ENCODE measurements at places on chromosomes 5 and 9.

DNA sequence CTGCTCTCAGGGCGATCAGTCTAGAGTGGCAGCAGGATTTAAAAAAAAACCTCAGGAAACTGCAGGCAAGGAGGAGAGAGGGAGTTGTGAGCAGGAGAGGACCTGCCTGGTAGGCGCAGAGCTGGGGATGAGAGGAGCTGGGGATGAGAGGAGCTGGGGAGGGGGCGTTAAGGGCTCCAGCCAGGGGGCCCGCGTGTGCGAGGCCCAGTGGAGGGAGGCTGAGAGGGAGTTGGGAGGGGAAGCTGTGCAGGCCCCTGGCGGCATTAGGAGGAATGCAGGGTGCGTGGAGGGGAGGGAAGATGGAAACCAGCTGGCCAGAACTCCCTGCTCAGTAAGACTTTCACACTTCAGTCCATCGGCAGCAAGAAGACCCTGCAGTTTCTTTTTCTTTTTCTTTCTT, 45.2 kb upstream of the HMCN2 start:
- no peak for DNase-seq

DNA sequence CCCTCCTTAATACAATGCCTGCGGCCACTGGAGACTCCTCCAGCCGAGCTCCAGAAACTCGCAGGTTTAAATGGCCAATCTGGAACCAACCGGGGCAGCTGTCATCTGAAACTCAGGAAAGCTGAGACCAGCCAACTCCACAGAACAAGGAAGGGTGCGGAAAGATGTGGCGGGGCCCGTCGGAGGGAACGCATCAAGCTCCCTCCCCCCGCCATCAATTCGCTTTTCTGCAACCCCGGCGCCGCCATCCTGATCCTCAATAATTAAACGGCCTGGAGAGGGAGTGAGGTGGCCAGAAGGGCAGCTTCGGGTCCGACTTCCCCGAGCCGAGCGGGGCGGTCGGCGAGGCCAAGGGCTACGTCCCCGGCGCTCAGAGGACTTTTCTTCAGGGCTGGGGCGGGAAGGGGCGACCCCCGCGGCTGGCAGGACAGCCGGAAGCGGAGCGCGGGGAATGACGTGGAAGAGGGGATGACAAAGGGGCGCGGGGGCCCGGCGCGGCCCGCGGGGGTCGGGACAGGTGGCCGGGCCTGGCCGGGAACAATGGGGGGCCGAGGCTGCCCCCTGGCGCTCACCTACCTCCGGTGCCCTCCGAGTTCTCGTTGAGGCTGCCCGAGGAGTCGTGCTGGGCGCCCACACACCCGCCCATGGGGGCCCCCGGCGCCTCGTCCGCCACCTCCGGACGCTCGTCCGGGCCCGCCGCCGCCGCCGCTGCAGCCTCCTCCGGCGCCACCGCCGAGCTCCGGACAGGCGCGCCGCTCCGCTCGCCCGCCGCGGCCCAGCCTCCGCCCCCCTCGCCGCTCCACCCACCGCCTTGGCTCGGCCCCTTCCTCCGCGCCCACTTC, at the start of gene UBTD2:
UBTD2 (minus strand) TSS at position 745 of the 842 bp plus-strand sequence; CDS start at position 646, 99 bp downstream.
- DNase-seq: peak; percentile 85

DNA sequence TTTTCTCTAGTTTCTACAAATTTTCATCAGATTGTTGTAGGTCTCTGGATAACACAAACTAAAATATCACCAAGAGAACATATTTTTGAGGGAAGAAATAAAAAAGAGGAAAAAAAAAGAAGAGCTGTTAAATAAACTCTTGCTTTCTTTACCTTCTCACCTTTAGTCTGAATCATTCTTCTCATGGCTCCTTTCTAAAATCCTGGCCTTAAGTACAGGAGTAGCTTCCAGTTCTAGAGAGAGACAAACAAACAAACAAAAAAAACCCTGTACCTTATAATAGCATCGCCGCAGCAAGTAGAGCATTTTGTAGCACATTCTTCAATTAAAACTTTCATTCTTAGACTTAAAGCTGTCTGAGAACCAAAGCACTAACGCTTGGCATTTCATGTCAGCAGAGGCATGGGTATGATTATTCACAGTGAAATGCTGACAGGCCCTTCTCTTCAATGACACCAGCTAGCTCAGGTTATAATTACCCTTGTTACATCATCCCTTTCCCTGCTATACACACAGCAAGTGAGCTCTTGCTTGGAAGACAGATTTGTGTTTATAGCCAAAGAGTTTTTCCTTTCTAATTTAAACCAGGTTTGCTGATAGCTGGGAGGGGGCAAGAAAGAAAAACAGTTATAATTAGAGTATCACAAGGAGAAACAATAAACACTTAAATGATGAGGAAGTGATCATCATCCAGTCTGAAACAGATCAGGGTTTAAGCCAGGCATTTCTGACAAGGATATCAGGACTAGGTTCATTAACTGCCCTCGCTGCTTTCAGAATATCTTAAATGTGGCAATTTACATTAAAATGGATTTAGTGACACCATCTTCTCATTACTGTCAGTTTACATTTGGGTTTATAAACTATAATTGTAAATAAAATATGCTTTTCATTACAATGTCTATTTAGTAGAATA, 510.9 kb upstream of the ZNF608 start:
- DNase-seq: no peak

- DNase-seq: no peak
Observed at GRCh38 chr9:136653323-136654079, 9.2 kb upstream of the EGFL7 start.

DNA sequence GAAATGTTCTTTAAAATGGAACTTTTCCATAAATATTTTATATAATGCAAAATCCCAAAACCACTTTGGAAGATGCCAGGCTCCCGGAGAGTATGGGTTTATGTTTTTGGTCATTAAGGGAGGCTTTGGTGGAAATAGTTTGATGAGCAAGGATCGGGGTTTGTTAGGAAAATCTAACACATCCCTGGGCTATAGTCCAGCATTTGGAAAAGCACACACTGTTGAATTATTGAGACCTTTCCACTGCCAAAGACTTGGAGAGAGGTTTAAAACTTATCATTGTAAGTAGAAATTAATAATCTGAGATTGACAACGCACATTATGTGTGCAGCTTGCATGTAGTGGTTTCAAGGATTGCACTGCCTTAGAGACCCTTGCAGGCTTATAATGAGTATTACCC, 156.3 kb downstream of the PARP8 start:
- DNase-seq: no peak

- DNase-seq: no peak
Observed at GRCh38 chr5:103360475-103360874, 101.9 kb downstream of the MACIR start.

- DNase-seq: no peak
Observed at GRCh38 chr9:101465326-101465915, 29.8 kb upstream of the ALDOB start.

GRCh38 chr9:104090578-104090977, 3.5 kb upstream of the SMC2 start:
- DNase-seq: no peak

DNA sequence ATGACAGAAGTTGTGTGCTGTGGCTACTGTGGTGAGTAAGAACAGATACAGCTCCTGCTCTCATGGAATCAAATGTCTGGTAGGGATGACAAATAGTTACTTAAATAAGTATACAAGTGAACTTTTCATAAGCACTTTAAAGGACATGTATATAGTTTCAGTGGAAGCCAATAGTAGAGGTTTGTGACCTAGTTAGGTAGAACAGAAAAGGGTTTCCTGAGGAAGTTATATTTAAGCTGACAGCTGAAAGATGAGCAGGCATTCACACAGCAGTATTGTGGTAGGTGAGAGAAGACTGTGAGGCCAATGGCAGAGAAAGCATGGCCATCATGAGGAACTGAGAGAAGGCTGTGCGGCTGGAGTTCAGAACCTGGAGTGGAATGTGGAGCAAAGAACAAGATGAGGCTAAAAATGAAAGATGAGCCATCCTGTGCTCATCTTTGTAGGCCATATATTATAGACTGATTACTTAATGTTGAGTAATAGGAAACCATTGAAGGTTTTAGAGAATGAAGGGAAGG, 15.4 kb downstream of the FAM174A start:
- no peak for DNase-seq

DNA sequence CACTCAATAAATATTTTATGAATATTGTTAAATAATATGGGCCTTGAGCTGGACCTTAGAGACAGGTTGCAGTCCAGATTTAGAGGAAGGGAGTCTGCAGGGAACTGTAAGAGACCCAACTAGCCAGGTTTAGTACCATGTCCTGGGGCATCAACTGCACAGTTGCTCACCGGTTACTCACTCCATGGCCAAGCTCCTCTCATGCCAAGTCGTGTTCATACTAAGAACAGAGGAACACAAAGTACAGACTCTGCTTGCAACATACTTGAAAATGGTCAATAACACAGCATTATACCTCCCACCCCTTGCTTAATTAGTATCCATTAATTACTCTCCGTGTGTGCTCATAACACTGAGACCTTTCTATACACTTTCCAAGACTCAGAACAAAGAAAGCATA, 317.6 kb upstream of the PIK3R1 start:
- DNase-seq: no peak

DNA sequence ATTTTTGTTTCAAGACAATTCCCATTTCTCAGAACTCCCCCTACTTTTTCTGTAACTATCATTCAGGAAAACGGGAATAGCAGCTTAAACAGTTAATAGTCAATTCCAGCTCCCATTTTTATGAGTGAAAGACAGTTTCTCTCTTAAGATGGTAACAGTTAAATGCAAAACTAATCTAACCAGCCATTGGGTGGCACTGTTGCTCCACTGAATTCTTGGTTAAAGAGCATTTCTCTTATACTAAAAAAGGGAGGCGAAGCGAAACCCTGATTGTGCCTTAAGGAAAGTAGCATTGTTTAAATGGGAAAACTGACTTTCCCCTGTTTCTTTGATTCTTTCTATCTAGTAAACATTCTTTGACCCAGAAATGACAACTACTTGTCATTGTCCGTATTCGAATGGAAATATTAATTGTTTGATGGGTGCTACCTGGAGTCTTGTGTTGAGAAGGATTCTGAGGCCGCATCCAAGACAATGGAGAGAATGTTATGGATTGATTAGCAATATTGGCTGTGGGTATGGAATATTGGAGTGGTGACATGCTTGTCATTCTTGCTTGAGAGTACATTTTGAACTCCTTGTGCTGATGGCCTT, 507.8 kb downstream of the MAT2B start:
- peak; percentile 39 for DNase-seq

DNA sequence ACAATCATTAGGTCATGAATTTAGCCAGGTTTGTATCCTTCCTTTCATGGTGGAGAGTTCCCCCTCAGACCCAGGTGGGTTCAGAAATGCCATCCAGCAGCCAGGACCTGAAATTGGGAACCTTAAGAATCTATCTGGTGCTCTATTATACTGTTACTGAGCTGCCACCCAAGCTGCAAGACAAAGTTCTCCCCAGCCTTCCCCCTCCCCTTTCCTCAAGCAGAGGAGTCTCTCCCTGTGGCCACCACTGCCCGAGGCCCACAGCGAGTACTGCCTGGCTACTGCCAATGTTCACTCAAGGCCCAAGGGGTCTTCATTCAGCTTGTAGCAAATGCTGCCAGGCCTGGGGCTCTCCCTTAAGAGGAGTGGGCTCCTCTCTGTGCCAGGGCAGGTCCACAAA, 133.8 kb downstream of the TMEM38B start:
- DNase-seq: no peak

GRCh38 chr9:134314039-134314949, 12.0 kb upstream of the RXRA start:
- DNase-seq: no peak

GRCh38 chr9:136782452-136782851, 8.7 kb upstream of the TMEM141 start:
- no peak for DNase-seq

DNA sequence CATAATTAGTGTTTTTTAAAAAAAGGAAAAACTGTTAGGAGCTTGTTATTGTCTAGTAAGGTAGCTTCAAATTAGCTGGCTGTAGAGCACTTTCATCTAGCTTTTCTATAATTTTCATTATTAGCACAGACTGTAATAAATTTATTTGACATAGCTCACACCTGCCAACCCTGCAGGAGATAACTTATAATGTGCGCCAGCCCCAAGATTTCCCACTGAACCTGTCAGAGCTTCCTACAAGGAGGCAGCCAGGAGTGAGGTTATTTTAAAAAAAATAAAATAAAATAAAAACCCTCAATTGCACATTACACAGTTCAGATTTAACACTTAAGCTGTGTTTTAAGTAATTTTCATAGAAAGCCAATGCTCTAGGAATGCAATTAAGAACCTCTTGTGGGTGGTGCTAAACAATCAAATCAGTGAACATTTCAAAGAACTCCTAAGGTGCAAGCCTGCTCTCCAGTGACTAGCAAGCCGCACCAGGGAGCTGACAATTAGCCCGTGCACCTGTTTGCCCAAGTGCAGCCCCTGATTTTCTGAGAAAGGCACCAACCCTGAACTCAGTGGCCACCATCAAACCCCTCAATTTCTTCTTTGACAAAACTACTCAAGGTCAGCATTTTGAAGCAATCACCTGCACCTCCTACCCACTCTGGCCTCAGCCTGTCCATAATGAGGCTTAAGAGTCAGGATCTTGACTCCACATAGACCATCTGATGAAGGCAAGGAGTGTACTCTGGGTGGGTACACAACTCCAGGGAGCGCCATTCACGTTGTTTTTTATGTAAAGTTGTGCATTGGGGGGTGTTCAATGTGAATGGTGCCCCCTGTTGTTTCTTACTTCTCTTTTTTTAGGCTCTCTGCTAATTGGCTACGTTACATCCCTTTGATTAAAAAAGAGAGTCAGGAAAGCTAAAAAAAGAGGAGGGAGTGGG, 385.3 kb upstream of the WWC1 start:
- DNase-seq: no peak

GRCh38 chr5:153881687-153882086, 157.0 kb downstream of the FAM114A2 start:
- DNase-seq: no peak

DNA sequence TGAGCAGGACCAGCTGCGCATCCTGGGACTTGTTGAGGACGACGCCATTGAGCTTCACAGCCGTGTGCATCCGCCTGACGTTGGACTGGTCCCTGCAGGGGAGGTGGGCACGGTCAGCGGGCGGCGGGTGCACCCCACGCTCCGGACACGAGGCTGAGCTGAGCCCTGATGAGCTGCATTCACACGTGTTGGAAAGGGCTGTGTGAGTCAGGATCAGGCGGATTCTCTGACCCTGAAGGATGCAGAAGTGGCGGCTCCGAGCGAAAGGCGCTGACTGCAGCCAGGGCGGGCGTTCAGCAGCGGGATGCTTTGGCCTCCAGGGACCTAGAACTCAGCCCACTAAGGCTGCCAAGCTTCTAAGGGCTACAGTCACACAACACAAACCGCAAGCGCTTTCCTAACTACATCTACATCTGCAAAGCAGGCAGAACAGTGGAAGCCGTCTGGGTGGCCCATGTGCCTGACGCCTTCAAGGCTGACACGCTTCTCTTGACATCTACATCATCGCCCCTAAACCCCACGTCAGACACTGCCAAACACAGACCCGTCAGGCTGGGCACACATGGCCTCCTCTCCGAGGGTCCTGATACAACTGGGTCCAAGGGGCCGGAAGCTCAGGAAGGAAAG, 44.9 kb downstream of the NKD2 start:
- no peak for DNase-seq

DNA sequence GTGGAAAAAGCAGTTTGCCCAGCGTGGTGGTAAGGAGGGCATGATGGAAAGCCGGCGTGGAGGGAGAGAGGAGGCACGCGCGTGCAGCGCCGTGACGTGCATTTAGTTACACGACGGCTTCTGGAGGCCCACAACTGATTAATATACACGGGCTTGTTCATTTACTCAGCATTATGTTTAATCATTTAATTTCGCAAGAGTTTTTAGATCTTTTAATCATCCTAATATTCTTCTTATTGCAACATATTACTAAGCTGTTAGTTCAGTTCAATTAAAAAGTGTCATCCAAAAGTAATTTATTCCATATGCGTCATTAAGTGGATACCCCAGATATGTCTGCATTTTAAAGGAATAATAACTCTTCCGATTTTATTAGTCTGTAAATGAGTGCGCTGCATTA, 220.5 kb downstream of the HSPA4 start:
- DNase-seq: no peak

- DNase-seq: no peak
Observed at GRCh38 chr9:69056191-69056815, 20.8 kb downstream of the FXN start.

Measured in CD8-positive, alpha-beta T cell (primary cell).